ENCODE measurements at places on chromosomes 11 and 22.
A peak's percentile ranks its signal among the peaks of the same experiment; 100 is the strongest.

GRCh38 chr11:65630215-65630614 lies 7.7 kb upstream of the SIPA1 start:
- no peak overlapping the region for H3K27ac ChIP-seq
- H3K36me3 ChIP-seq, result no peaks in the 10 kb centered on the region
- no peaks in the 10 kb centered on the region for H3K4me1 ChIP-seq
- H3K4me3 ChIP-seq, result no peak overlapping the region
- DNase-seq, result no peak

- H3K27ac ChIP-seq, result no peak overlapping the region
- H3K4me3 ChIP-seq, result no peak overlapping the region
- H3K4me1 ChIP-seq, result no peaks in the 10 kb centered on the region
- no peaks in the 10 kb centered on the region for H3K36me3 ChIP-seq
- H3K27me3 ChIP-seq, result no peaks in the 10 kb centered on the region
- DNase-seq, result no peak
Observed at GRCh38 chr11:110977661-110978060, 265.4 kb upstream of the ARHGAP20 start.

DNA sequence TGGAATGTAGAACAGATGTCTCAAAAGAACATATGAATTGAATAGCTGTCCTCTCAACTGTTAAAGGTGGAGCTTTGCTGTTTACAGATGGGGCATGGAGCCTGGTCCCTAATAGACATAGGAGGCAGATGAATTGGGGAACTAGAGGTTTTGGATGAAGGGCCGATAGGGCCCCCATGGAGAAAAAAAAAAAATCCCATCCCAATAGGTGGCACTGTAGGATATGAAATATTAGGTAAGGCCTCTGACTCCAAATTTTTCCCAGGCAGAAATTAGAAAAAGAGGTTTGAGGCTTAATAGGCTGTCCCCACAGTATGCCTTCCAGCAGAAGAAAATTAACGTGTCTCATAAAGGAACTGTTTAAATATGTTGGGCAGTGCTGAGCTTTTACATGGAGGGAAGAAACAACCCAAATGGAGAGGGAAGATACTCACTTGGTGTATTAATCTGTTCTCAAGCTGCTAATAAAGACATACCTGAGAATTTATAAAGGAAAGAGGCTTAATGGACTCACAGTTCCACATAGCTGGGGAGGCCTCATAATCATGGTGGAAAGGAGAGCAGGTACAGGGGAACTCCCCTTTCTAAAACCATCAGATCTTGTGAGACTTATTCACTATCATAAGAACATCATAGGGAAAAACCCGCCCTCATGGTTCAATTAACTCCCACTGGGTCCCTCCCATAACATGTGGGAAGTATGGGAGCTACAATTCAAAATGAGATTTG lies 30.1 kb upstream of the TMEM45B start:
- no peak for DNase-seq
- H3K4me1 ChIP-seq, result peaks cover 4% of the 10 kb centered on the region
- no peak overlapping the region for H3K27ac ChIP-seq
- H3K4me3 ChIP-seq, result no peak overlapping the region

GRCh38 chr11:83768489-83768888 lies 482.3 kb upstream of the CCDC90B start:
- no peak overlapping the region for H3K4me3 ChIP-seq
- DNase-seq, result peak; percentile 4
- H3K36me3 ChIP-seq, result no peaks in the 10 kb centered on the region

DNA sequence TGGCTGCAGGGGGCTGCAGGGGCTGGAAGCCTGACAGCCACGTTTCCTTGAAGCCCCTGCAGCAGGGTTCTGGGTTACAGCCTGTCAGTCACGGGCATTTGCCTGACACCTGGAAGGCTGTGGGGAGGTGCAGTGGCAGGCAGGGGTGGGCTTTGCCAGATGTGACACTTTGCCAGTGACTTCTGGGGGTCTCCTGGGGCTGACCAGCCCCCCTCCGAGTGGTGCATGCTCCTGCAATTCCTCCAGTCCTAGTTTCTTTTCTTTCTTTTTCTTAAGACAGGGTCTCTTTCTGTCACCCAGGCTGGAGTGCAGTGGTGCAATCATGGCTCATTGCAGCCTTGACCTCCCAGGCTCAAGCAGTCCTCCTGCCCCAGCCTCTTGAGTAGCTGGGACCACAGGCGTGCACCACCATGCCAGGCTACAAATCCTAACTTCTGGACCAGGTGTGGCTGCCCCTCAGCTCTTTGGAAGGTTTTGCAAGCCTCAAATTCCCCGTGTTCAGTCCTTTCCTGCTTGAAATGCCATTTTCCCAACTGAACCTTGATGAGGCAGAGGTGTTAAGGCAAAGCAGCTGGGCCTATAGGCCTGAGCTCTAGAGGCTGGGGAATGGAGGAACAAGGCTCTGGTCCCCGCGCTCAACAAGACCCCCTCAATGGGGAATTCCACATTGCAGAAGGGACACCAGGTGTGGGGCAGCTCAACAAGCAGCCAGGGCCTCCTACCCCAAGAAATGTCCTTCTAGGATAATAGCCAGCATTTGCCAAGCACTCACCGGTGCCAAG lies 20.2 kb upstream of the CHKA start:
- H3K27me3 ChIP-seq, result no peaks in the 10 kb centered on the region
- H3K4me3 ChIP-seq, result no peak overlapping the region
- H3K36me3 ChIP-seq, result no peaks in the 10 kb centered on the region
- H3K4me1 ChIP-seq, result peaks cover 20% of the 10 kb centered on the region
- H3K27ac ChIP-seq, result no peak overlapping the region

- no peak overlapping the region for H3K4me3 ChIP-seq
- H3K27ac ChIP-seq, result peak overlapping the region; percentile 86
- H3K27me3 ChIP-seq, result no peaks in the 10 kb centered on the region
Observed at GRCh38 chr11:112177589-112177988, 2.3 kb downstream of the BCO2 start.

- no peaks in the 10 kb centered on the region for H3K27me3 ChIP-seq
- no peak overlapping the region for H3K4me3 ChIP-seq
- DNase-seq, result no peak
- no peaks in the 10 kb centered on the region for H3K4me1 ChIP-seq
Observed at GRCh38 chr11:124880958-124881357, 15.7 kb downstream of the ROBO3 start.

DNA sequence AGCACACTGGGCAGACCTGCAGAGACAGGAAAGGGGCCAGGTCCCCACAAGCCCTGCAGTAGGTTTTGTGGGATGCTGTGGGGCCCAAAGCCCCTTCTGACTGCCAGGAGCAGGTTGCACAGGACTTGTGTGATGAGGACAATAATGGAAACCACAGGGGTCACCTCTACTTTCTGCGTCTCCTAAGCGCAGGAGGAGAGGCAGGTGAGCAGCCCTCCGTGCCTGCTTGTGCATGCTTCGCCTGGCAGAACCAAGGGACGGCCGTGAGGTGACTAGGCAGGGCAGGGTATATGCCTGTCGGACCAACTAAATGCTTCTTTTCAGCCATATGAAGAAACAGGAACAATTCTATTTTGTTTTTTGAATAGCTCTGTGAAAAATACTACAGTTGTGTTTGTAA lies 77.9 kb upstream of the PITPNB start:
- H3K4me3 ChIP-seq, result no peak overlapping the region
- H3K27me3 ChIP-seq, result no peaks in the 10 kb centered on the region
- DNase-seq, result no peak
- no peak overlapping the region for H3K27ac ChIP-seq

DNA sequence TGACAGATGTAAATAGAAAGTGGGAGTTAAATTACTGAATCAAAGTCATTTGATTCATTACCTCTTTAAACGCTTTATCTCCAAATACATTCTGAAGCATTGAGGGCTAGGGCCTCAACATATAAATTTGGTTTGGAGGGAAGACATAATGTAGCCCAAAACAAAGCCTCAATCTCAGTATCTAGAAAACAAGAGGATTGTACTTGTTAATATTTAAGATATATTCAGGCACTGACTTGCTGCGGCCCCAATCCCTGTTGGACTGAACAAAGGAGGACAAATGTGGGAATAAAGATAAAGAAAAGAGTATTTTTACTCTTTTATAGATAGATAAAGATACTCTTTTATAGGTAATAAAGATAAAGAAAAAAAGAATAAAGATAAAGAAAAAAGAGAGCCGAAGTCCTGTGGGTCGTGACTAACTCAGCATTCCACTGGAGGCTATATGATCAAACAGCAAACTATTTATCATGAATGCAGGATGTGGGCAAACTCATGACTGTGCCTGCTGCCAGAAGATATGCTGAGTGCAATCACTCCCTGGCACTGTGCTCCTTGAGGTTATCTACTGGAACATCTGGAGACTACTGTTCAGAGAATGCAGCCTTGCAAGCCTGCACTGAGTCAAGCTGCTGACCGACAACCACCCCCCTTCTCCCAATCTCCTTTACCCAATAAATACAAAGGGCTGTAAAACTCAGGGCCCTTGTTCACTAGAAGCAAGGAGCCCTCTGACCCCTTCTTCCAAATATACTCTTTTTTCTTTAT lies 6.9 kb downstream of the OR10V1 start:
- DNase-seq, result peak; percentile 54
- H3K4me1 ChIP-seq, result peaks cover 6% of the 10 kb centered on the region
- H3K4me3 ChIP-seq, result no peak overlapping the region
- H3K36me3 ChIP-seq, result no peaks in the 10 kb centered on the region
- H3K27ac ChIP-seq, result peak overlapping the region; percentile 71
- no peaks in the 10 kb centered on the region for H3K27me3 ChIP-seq

- peaks cover 12% of the 10 kb centered on the region for H3K4me1 ChIP-seq
- no peaks in the 10 kb centered on the region for H3K36me3 ChIP-seq
- peak; percentile 62 for DNase-seq
- no peaks in the 10 kb centered on the region for H3K27me3 ChIP-seq
Observed at GRCh38 chr11:59802639-59803176, 7.9 kb downstream of the MRPL16 start.

DNA sequence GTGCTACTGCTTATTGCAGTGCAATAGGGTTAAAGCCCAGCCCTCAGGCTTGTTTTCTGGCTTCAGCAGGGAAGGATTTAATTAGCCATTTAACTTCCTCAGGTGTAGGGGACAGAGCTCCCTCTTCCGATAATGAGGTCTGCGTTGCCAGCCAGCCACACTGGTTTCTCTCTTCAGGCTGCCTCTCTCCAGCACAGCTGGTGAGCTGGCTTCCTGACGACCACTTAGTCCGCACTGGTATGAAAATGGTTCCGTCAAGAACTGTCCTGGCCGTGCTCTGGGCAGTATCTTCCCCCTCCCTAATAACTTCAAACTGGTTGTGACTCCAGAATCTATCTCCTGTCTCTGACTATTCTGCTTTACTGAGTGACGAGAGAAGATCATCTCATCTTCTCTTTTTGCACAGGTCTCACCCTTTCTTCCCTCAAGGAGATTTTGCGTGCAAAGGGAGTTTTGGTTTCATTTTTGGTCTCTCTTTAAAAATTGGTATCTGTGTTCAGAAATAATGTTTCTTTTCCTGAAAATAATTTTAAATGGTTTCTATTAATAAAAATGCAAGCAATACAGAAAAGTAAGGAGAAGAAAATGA lies 49.2 kb downstream of the CNTN5 start:
- H3K27me3 ChIP-seq, result no peaks in the 10 kb centered on the region
- no peaks in the 10 kb centered on the region for H3K4me1 ChIP-seq
- peak; percentile 49 for DNase-seq
- H3K36me3 ChIP-seq, result no peaks in the 10 kb centered on the region
- H3K4me3 ChIP-seq, result peak overlapping the region; percentile 60

GRCh38 chr11:85698195-85698594 lies 12.2 kb upstream of the CCDC89 start:
- no peak for DNase-seq
- H3K27me3 ChIP-seq, result no peaks in the 10 kb centered on the region
- H3K4me1 ChIP-seq, result no peaks in the 10 kb centered on the region
- no peaks in the 10 kb centered on the region for H3K36me3 ChIP-seq

DNA sequence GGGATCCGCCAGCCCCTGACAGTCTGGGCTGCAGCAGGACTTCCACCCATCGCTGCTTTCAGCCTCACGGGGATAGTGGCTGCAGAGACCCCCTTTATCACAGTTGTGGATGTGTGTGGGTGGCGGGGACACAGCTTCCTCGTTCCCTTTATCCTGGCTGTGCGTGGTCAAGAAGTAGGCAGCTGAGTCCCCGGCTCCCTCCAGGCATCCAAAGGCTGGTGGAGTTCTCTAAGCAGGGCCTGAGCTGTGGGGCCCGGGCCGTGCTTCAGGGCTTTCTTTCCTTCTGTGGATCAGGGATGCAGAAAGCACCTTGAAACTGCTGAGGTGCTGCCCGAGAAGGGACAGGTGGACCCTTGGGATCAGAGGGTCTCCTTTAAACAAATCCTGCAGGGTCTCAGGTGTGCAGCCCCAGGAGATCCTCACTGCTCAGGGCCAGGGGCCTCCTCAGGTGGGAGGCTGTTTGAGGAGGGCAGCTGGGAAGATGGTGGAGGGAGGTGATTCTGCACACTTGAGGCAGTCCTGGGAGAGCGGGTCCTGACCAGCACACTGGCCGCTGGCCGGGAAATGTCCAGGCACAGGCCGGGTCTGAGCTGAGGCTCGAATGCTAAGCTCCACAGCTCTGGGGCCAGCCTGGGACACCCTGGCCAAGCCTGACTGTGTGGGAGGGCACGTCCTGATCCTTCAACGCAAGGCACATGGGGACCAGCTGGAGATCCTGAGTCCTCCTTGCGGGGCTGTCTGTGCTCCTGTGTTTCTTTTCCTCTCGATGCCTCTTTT lies 1024.3 kb downstream of the BRD1 start:
- DNase-seq, result no peak
- H3K4me3 ChIP-seq, result no peak overlapping the region
- no peaks in the 10 kb centered on the region for H3K36me3 ChIP-seq
- H3K4me1 ChIP-seq, result no peaks in the 10 kb centered on the region

- DNase-seq, result no peak
- H3K27ac ChIP-seq, result no peak overlapping the region
- H3K36me3 ChIP-seq, result no peaks in the 10 kb centered on the region
- no peaks in the 10 kb centered on the region for H3K27me3 ChIP-seq
- no peaks in the 10 kb centered on the region for H3K4me1 ChIP-seq
Observed at GRCh38 chr22:49057910-49058309, 769.8 kb downstream of the BRD1 start.

Data from hepatocyte (in vitro differentiated cells).